T1000 (cell line): ENCODE measurements at places on chromosomes 1 and 21.

- DNase-seq: no peak
These were observed 61.4 kb upstream of the TARBP1 start for GRCh38 chr1:234540404-234540762.

- DNase-seq: no peak
These were observed 96.1 kb upstream of the OLIG2 start for GRCh38 chr21:32929633-32930038.

DNA sequence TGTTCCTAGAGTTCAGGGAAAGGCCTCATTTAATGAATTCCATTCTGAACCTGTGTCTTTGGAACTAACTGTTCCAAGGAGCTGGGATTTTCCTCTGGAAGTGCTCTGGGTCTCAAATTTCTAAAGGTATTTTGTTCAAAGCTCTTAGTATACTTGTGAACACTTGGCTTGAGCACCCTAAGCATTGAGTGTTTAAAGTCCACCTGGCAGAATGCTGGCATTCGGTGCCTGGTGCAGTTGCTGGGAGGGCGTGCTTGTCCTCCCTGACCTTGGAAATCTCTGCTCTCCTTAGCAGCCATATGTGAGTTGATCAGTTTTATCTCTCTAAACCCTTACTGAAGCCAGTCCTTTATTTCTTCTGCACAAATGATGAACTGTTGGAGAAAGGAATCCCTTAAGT is 3.0 kb downstream of the MTARC2 start:
- DNase-seq: no peak

DNA sequence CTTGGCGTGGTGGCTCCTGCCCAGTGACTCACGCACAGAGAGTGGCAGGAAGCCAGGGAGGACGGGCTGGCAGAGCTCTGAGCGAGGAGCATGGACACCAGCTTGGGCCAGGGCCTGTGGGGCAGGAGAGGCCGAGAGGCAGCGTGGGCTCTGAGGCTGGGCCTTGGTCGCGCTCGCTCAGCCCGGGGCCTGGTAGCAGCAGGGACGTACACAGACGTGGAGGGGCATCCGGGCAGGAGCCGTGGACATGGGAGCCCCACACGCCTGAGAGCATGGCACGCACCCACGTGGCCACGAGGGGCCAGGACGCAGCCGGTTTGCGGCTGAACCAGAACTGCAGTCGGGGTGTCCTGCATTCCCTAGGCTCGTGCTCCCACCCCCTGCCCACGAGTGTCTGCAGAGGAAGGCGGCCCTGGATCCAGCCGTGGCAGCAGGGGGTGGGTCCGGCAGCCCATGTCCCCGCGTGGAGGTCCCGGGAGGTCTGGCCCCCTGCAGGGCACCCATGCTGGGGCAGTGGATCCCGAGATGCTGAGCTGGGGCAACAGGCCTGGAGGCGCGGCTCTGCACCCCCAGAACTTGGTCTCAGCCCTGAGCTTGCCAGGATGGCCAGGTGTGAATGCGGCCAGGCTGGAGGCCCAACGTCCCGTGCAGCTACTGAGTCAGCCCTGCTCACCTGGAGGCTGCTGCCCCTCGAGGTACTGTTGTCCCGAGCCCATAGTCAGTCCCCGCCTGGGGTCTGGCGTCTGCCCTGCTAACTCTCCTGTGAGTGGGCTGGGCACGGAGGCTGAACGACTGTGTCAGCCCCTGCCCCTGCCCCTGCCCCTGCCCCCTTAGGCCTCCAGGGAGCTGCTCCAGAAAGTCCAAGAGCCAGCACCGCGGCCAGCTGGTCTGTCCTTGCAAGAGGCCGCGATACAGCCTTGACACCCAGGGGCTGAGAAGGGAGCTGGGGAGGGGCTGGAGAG is 61.6 kb downstream of the SLX9 start:
- DNase-seq: peak; percentile 50

- no peak for DNase-seq
These were observed 177.5 kb downstream of the VPS13D start for GRCh38 chr1:12407050-12407961.

DNA sequence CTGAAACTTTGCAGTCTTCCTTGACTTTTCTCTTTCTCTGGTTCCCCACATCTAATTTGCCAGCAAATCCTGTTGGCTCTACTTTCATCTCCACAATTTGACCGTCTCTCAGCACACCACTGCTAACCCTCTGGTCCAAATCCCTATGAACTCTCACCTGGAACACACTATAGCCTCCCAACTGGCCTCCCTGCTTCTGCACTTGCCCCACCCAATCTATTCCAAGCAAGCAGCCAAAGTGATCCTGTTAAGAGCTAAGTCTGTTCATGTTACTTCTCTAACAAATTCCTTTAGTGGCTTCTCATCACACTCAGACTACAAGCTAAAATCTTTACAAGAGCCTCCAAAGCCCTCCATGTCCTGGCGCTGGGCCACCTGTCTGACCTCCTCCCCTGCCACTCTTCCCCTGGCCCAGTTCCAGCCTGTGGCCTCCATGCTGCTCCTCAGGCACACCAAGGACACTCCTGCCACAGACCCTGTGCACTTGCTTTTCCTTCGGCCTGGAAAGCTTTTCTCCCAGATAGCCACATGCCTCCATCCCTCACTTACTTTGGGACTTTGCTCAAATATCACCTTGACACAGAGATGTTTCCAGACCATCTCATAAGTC is 104.1 kb downstream of the DTL start:
- DNase-seq: no peak
